ENCODE measurements at places on chromosomes 5 and 9.

GRCh38 chr5:1865948-1866347 is 16.8 kb downstream of the IRX4 start:
- no peak for DNase-seq

DNA sequence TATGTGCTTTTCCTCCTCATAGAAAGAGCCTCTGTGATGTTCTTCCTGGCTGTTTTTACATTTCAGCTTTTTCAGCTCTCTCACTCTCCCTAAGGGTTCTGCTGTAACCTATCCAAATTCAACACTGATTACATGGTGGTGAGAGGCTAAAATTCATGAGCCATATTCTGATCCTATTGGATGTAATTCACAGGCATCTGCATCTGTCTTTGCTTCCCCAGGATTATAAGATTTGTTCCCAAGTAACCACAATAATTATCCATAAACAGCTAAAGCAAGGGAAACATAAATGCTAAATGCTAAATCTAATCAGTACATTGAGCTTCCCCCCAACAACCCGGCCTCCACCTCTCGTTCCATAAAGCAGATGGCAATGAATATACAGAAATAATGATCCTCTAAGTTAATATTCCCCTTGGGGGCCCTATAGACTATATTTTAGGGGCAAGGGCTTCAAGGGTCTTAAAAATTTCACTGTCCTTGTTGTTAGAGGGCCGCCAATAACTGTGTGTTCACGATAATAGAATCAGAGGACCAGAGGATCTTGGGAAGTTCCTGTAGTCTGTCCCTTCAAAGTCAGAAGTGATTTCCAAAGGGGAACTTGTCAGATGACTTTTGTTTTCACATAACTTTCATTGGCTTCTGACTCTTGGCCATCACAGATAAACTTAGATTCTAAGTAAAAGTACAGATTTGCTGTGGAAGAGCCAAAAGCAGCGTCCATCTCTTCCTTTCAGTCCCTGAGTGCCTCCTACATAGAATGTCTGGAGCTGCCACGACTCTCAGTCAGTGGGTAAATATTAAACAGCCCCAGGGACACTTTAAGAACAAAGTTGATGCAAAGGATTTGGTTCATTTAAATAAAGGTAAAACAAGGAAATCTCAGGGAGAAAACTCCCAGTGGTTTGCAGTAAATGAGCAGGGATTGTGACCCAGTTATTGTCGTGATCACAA is 125.6 kb downstream of the ALDH1A1 start:
- DNase-seq: no peak

DNA sequence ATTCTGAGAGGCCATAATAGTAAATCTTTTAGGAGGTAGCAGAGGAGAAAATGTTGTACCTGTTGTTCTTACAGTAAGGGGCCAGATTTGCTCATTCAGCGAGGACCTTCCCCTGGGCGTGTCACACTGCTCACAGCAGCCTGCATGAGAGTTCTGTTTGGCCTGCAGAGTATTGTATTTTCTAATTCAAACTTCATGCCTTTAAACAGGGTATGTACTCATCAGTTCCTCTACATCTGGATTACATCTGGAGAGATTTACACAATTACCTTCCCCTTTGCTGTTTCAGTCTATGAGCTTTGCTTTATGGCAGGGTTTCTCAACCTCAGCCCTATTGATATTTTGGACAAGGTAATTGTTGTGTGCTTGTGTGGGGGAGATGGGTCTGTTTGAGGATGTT is 170.9 kb upstream of the STK32A start:
- DNase-seq: no peak

- no peak for DNase-seq
Observed at GRCh38 chr5:83924171-83924570, 203.5 kb upstream of the HAPLN1 start.

- DNase-seq: no peak
Observed at GRCh38 chr9:108041551-108041950, 552.0 kb upstream of the KLF4 start.

DNA sequence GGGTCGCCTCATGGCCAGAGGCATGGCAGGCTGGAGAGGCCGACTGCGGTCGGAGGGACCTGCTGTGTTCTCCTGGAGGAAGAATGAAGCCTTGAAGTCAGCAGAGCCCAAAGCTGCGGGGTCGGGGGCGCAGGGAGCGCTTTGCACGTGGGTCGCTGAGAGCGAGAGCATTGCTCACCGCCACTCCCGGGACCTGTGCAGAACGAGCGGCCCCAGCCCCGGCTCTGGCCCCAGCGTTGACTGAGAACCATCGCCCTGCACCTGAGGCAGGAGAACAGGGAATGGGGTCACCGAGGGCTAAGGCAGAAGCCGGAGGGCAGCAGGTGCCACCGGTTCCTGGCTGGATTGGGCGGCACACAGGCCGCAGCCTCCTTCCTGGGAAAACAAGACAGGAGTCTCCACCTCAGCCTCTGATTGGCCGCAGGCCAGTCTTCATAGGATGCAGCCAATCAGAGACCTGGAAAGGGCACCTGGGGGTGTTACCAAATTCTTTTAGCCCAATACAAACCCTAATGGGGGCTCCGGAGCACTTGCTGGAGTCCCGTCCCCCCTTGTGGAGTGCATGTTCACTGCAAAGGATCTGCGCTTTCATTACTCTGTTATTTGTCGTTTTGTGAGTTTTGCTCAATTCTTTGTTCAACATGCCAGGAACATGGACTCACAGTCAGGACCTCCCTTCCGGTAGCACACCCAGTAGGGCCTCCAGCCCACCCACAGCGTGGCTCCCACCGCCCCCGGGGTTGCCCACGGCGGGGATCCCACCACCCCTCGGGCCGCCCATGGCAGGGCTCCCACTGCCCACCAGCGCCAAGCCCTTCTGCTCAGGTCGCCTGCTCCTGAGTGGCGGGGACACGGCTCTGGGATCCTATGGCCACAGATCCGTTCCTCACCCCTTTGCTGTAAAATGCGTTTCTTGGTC is 24.7 kb upstream of the SLC6A19 start:
- DNase-seq: no peak

- no peak for DNase-seq
Observed at GRCh38 chr9:92404042-92404836, at the start of gene OGN. Gene OGN (minus strand): TSS chr9:92404578. CDS start chr9:92403407, 1,171 bp downstream.

DNA sequence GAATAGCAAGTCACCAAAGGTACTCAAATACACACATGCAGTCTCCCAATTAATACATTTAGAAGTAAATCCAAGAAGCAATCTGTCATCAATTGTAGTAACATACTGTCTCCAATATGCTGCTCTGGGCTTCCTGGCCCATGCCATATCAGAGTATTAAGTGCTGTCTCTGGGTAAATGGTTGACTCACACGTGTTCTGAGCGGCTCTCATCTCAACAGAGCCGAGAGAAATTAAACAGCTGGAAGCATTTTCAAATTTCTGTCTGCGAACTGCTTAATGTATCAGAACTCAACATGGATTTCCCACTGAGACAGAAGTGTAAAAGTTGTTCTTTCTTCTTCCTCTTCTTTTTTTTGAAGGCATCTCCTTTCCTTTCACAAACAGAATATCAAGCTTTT is 247.3 kb upstream of the TAS2R1 start:
- no peak for DNase-seq

DNA sequence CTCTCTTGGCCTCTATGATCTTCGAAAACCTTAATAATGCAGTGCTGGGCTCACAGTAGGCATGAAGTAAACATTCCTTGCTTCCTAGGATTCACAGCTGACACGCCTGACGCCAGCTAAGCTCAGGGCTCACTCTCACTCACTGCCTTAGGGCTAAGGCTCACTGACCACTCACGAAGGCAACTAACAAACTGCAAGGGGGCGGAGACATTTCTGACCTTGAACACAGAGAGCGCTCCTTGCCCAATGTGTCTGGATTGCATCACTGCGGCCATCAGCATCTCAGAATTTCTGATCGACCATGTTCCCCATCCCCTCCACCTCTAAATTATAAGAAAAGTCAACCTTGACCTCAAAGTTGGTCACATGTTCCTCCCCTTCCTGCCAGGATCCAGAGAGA is 372.6 kb downstream of the EBF1 start:
- no peak for DNase-seq

DNA sequence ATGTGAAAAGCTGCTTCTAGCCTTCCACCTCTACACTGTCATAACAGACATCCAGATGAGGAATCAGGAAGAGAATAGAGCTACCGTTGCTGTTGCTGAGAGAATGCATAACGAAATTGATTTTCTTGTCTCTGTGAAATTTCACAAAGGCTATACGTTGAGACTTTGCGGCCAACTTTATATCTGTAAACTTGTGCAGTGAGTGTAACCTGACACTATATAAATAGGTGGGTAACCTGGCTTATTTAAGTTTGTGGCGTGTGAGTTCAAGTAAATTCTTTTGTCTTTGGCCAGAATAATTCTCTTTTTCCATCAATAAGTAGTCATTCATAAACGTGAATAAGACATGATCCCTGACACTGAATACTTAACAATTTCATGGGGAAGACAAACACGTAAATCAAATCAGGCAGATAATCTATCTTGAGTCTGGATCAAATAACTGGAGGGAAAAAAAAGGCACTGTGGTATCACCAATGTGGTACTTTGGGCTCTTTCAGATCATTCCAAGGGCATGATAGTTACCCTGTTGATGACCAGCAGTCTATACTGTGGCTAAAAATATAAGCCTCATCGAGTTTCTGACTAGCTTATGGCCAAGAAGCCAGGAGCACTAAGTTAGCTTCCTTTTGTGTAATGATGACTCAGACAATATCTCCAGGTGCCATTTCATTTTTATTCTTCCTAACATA is 98.2 kb upstream of the RASA1 start:
- no peak for DNase-seq

- DNase-seq: no peak
Observed at GRCh38 chr9:21634951-21635350, 152.8 kb upstream of the IFNE start.

- no peak for DNase-seq
Observed at GRCh38 chr5:83496626-83497025, 25.1 kb downstream of the VCAN start.

GRCh38 chr9:132873403-132873802 is 4.7 kb downstream of the AK8 start:
- no peak for DNase-seq

DNA sequence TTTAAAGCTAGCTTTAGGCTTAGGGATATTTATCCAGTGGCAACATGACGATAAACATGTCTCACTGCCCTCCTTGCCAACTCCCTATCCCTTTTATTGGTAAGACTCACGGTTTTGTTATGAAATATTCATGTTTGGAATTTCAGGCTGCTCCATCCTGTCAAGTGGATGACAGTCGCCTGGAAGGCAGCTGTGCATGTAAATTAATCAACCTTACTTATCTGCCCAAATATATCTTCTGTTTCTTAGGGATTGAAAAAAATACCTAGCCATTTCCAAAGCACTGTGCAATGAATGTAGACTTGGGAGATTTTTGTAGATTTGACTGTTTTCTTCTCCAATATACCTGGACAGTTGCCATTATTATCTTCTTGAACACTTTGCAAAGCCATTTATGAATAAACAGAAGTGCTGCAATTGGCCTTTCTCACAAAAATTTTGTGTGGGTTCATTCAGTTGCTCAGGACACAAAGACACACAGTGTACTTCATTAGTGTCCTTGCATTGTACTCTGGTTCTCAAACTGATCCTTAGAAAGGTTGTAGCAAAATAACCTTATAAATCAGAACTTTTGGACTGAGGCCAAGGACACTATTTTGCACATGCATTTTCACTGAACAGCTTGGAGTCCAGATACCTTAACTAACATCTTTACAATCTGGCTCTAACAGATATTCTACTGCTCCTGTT is 889.4 kb upstream of the SEMA6A start:
- no peak for DNase-seq

GRCh38 chr5:1227667-1228066 is 2.5 kb downstream of the SLC6A18 start:
- no peak for DNase-seq

DNA sequence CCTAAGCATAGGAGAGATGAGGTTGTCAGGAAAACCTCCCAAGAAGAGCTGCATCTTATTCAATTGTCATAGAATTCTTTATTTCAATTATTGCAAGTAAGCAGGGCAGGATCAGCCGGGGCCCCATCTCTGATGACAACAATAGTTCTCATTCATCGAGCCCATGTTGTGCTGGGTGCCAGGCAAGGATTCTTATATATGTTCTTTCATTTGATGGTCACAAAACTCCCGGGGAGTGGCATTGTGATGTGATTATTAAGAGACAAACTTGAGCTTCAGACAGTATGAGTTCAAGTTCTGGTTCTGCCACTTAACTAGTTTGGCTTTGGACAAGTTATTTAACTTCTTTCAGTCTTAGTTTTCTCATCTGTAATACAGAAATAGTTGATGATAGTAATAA is 8.5 kb downstream of the FUBP3 start:
- DNase-seq: peak; percentile 63

DNA sequence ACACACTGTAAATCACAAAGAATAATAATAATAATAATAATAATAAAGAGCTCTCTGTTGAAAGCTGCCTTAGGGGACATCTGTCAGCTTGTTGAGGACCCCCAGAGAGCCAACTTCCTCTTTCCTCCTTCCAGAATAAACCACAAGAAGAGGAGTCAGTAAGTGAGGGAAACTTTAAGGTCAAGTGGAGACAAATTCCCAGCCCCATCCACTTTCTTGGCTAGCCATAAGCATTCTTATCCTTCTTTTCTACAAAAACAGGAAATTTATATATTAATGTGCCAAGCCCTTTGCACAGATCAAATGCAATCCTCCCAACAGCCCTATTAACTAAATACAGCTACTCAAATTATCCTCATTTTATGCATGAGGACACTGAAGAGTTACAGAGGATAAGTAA is 9.4 kb upstream of the C5orf58 start:
- DNase-seq: no peak

Measured in pons (tissue), 1 donor.